Liver (tissue), 10 donors: ENCODE measurements at places on chromosomes 4 and X. TPM values are rescaled to one million over a fixed set of nuclear protein-coding genes. Genes with fewer than 3 reads are reported as not detected.

The NPY5R gene
- total RNA-seq = 0.50 TPM

The GAGE12F gene
- total RNA-seq = not detected

DNA sequence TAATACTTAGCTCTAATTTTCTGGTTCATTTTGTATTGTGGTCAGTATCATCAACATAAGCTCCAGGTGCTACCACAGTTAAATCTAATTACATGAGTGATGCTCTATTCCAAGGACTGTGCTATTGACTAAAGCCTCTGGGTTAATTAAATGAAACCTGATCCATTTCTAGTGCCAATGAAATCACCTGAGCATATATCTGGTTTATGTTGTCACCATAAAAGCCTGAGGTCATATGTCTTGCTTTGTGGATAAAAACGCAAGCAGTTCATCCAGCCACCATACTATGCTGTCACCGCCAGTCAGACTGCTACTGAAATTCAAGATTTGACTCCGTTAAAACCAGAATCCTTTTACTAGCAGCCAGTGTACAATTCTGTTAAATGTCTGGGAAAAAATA lies 64.2 kb upstream of the ZNF518B start:
- H3K27me3 ChIP-seq = no peaks in the 10 kb centered on the region
- no peaks in the 10 kb centered on the region for H3K36me3 ChIP-seq
- no peaks in the 10 kb centered on the region for H3K4me1 ChIP-seq
- no peak overlapping the region for H3K4me3 ChIP-seq
- DNase-seq = no peak
- H3K27ac ChIP-seq = no peak overlapping the region

DNA sequence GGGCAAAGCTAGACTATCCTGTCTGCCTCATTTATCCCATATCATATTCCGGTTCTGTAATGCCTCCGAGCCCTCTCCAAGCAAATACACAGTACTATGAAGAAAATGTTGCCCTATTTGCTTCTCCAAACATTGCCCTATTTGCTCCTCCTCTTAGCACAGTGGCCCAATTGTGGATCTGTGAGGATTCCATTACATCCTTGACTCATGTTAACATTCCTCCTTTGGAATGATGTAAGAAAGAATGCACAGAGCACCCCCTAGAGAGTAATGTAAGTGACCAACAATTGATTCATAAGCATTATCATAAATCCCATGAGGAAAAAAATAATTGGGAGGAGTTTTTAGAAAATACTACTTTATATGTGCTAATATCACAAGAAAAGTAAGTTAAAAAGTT lies 11.3 kb upstream of the BTC start:
- peaks cover 3% of the 10 kb centered on the region for H3K27me3 ChIP-seq
- no peak for DNase-seq
- no peak overlapping the region for H3K27ac ChIP-seq

DNA sequence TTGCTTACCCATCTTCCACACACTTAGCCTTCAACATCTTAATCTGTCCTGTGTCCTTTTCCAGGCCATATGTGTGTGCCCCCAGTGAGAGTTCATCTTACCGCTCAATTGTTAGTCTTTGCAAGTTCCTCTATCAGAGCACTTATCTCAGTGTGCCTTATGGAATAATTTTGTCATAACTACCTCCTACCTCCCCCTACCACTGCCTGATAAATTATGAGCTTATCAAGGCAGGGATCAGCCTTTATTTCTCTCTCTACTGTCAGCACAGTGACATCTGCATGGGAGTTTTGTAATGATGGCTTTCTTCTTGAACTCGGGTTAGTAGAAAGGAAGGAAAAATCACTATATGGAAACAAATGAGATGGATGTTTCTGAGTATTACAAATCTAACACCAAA lies 53.2 kb downstream of the MTM1 start:
- no peak overlapping the region for H3K27ac ChIP-seq
- no peaks in the 10 kb centered on the region for H3K4me1 ChIP-seq
- no peak overlapping the region for H3K4me3 ChIP-seq
- H3K27me3 ChIP-seq = no peaks in the 10 kb centered on the region
